Anterior cingulate cortex (tissue), 58 donors: ENCODE measurements at places on chromosomes 16 and 17.

DNA sequence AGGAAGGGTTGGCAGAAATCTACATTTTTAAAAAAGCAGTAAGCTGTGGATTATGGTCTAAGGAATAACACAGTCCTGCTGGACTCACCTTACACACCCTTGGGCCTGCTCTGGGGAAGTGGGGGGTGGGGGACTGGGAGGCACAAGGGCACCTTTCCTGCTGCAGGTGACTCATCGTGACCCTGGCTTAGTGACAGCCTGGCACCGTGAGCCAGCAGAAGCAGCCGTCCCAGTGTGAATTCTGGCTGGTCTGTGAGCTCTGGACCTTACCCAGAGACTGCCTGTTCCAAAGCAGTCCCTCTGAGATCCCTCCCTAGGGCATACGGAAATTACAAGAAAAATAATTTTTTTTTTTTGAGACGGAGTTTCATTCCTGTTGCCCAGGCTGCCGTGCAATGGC lies 4.2 kb upstream of the CRK start:
- DNase-seq = no peak

GRCh38 chr17:67186782-67187181 lies 58.2 kb downstream of the HELZ start:
- no peak for DNase-seq

- DNase-seq = no peak
These were observed 36.2 kb upstream of the DNAH17 start for GRCh38 chr17:78613416-78613815.

DNA sequence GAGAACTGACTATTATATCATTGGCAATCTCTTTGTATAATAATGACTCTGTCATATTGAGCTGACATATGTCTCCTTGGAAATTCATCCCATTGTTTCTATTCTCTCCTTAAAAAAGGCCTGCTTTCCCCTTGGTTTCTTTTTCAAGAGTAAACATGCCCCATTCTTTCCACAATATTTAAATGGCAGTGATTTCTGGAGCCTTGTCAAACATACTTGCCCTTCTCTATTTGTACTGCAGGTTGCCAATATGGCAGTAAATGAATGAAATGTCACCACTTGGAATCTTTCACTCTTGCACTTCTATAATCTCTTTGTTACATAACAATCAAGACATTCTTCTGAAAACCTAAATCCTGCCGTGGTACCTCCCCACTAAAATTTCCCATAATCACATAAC lies 1265.1 kb upstream of the CDH8 start:
- DNase-seq = no peak

GRCh38 chr17:32862940-32863339 lies 14.0 kb downstream of the MYO1D start:
- no peak for DNase-seq

- DNase-seq = peak; percentile 85
These were observed 65.6 kb downstream of the XYLT1 start for GRCh38 chr16:17404941-17405689.

- no peak for DNase-seq
These were observed 667.4 kb upstream of the SALL1 start for GRCh38 chr16:51818342-51818944.

DNA sequence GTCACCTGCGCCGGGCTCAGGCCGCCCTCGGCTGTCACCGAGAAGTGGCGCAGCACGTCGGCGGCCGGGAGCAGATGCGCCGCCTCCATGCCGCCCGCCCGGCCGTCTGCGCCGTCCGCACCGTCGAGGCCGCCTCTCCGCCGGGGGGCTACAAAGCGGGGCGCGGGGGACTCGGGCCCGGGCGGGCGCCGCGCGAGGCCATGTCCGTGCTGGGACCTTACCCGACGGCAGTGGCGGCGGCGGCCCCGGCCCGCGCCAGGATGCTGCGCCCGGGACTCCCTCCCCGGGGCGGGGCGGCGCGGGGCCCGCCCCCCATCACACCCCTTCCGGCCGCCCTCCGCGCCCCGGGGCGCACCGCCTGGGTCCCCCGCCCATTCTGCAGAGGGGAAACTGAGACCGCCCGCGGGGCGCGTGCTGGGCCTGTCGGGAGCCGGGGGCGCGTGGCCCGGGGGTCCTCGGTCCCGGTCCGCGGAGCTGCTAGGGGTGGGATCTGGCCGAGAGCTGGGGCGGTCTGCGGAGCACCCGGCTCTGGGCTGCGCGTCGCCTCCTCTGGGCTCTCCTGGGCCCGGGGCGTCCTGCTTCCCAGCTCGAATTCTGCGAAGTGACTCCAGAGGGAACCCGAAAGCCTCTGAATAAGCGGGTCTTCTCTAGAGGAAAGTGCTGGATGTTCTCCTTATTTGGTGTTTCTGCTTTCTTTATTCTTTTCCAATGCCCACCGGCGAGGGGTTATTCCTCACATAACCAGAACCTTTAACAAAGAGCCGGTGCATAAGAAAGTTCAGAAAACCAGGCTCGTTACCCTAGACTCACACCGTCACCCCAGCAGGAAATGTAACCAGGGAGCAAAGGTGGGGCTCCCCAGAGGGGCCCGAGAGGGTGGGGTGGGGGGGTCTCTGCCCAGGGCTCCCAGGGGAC lies at the start of gene ATP2A3:
ATP2A3 (minus strand) TSS at position 235 of the 915 bp plus-strand sequence; CDS start at position 89, 146 bp downstream.
- no peak for DNase-seq

- no peak for DNase-seq
These were observed 122.6 kb upstream of the MED13 start for GRCh38 chr17:62187681-62188080.

GRCh38 chr17:29577001-29577370 lies 8.5 kb downstream of the TP53I13 start:
- no peak for DNase-seq

- DNase-seq = peak; percentile 48
These were observed 8.7 kb downstream of the CLEC19A start for GRCh38 chr16:19294156-19294649.

GRCh38 chr17:75457047-75457654 lies 716 bp downstream of the TMEM94 start:
- no peak for DNase-seq

GRCh38 chr17:81223762-81224130 lies 981 bp upstream of the CEP131 start:
- DNase-seq = no peak

- DNase-seq = no peak
These were observed 591 bp downstream of the PSMD7 start for GRCh38 chr16:74297145-74297665.

GRCh38 chr16:24819462-24820040 lies 26.2 kb upstream of the SLC5A11 start:
- DNase-seq = no peak

- DNase-seq = peak; percentile 35
These were observed 159.6 kb upstream of the MPHOSPH6 start for GRCh38 chr16:82329504-82330192.

GRCh38 chr17:63931981-63932561 lies at the start of gene CD79B:
Gene CD79B (minus strand): TSS chr17:63932331. CDS start chr17:63932261, 70 bp downstream.
- DNase-seq = no peak

DNA sequence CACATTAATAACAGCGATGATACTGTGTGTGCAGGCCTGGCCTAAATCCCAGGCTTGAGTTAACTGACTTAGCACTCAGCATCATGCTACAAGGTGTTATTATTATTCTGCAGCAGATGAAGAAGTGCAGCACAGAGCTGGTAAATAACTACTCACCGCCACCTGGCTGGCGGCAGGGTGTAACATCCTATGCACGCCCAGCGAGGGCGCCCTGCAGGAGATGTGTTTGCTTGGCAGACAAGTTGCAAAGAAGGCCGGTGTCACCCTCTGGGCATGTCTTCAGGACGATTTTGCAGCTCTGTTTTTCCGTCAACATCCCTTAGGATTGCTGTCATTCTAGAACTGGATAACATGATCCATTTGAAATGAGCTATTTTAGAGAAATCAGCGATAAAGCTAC lies 30.1 kb downstream of the DNAH9 start:
- no peak for DNase-seq

GRCh38 chr16:77652399-77652798 lies 69.9 kb upstream of the NUDT7 start:
- DNase-seq = no peak

DNA sequence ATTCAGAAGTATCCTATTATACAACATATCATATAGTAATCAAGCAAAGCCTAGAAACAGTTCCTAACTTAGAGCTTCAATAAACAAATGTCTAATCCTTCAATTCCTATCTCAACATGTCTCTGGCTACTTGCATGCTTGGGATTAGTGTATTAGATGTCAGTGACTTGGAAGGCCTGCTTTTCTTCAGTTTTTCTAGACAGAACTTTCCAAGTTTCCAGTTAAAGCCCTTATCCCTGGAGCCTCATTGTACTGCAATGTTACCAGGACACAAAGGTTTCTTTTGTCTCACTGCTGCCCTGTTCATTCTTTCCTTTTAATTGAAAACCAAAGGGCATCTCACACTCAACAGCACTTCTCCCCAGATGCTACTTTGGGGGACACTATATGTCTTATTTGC lies 16.5 kb downstream of the PSME3IP1 start:
- no peak for DNase-seq

- DNase-seq = no peak
These were observed 15.3 kb downstream of the RSL1D1 start for GRCh38 chr16:11835891-11836649.

GRCh38 chr17:34291721-34292348 lies 6.3 kb downstream of the CCL11 start:
- DNase-seq = no peak

GRCh38 chr16:89319886-89320781 lies 102.6 kb downstream of the ZNF778 start:
- DNase-seq = no peak
